A172 (cell line): ENCODE measurements at places on chromosomes 6 and 20.

GRCh38 chr6:42171813-42172581 lies 1.2 kb upstream of the GUCA1A start:
- DNase-seq = no peak

- DNase-seq = no peak
Measured at GRCh38 chr6:136324686-136325380, 35.2 kb upstream of the BCLAF1 start.

- DNase-seq = no peak
Measured at GRCh38 chr6:5764401-5764955, 242.2 kb downstream of the NRN1 start.

GRCh38 chr6:8157839-8158238 lies 55.5 kb upstream of the EEF1E1 start:
- no peak for DNase-seq
